CD4-positive, alpha-beta T cell treated with Interleukin-1 beta for 1 hour (primary cell): ENCODE measurements at places on chromosomes 13 and 19.

DNA sequence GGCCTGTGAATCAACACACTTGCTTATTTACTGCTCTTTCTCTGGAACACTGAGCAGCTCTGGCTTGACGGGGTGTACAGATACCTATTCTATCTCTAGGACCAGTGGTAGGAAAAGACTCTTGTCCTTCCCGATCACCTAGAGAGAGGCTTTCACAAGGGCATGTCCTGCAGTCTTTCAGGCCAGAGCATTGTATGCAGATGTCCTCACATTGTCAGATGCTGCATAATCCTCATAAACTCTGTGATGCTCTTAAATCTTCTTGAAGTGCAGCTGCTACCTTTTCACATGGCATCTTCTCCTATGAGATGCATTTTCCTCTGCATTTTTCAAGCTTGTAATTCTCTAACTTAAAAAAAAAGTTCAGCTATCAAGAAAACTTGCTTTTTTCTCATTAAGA, 369.4 kb downstream of the OLFM4 start:
- DNase-seq, result no peak

GRCh38 chr13:30577401-30577852, 40.3 kb upstream of the USPL1 start:
- peak; percentile 53 for DNase-seq

DNA sequence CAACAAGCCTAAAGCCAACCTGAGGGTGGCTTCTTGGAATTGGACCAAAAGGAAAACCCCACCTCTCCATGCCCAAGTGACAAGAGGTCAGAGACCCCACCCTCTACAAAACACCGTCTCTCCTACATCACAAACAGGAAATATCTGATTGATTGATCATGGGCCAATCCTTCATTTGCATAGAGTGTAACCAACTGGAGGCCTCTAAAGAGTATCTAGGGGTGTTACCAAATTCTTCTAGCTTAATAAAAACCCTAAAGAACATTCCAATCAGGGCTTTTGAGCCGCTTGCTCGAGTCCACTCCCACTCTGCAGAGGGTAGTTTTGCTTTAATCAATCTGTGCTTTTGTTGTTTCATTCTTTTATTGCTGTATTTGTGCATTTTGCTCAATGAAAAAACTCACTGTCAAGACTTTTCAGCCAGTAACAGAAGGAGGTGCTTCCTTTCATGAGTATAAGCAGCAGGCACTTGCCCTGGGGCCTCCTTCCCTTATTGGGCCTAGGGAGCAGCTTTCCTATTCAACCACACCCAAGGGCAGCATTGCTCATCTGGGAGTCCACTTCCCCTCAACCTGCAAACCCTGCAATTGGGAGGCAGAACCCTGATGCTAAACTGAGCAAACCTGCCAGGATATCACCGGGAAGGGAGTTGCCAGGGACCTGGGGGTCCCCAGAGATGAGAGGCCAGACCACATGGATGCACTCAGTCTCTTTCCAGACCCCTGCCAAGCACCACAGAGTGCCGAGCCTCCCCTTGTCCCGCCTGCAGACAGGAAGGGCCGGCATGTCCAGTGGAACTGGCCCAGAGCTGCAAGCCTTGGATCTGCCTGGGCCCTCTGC, 154.3 kb upstream of the VSTM2B start:
- no peak for DNase-seq

- DNase-seq, result no peak
These were observed 17.7 kb downstream of the POLRMT start for GRCh38 chr19:615619-616018.

GRCh38 chr19:1767464-1767933, 14.2 kb downstream of the ONECUT3 start:
- peak; percentile 37 for DNase-seq

- no peak for DNase-seq
These were observed 98.2 kb downstream of the ZNF429 start for GRCh38 chr19:21603431-21604231.

DNA sequence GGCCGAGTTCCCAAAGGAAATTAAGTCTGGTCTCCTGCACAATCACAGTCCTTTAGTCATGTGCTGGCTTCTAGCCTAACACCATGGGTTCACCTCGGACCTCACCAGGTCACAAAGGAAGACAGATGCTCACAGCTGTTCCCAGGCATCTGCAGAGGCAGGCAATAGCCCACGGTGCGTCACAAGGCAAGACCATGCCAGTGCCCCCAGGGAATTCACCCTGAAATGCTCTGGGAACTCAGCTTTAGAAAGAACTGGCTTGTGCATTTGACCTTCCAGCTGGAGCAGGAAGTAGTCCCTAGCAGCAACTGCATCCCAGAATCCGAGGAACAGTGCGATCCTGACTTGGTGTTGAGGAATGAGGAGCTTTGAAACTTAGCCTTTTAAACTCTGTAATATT, 96.8 kb upstream of the WASF3 start:
- no peak for DNase-seq

DNA sequence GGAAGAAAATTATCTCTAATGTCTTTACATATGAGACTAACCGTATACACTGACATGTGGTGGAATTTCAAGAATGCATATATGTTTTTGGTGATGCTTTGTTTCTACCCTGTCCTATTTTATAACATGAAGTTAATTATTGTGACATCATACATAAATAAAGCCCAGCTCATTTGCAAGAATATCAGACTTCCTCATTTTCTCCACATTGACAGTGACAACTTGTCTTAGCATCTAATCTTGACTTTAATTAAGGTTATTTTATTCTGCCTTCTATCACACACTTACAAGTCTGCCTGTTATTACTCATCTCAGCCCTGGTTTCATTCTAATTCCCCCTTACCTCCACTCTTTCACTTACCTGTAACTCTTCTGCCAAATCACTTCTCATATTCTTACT, 140.6 kb upstream of the STARD13 start:
- no peak for DNase-seq

GRCh38 chr19:6766357-6767080, 716 bp downstream of the SH2D3A start:
- no peak for DNase-seq

DNA sequence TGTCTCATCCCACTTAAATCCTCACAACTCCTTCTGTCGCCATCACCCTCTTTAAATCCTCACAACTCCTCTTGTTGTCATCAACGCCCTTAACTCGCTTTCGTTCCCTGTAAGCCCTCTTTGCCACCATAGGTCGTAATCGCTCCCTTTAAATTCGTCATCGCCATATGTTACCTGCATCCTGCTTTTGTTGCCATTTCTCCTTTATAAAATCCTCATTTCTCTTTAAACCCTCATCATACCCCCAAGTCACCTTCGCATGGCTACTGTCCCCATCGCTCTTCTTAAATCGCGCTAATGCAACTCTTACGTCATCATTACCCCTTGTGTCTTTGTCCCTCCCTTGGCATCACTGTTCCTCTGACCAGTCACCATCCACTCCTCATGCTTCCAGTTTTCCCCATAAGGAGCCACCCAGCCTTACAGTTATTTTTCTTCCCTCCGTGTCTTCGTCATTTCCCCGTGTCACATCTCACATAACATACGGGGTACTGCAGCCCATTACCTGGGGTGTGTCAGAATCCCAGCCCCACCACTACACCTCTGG, 539 bp downstream of the PLD3 start:
- DNase-seq, result peak; percentile 7

- DNase-seq, result no peak
These were observed 158.5 kb upstream of the KL start for GRCh38 chr13:32857689-32858088.

- DNase-seq, result peak; percentile 6
These were observed 121.9 kb downstream of the DLEU7 start for GRCh38 chr13:50721672-50721992.

GRCh38 chr19:410243-410781, 1.4 kb upstream of the C2CD4C start:
- DNase-seq, result no peak

DNA sequence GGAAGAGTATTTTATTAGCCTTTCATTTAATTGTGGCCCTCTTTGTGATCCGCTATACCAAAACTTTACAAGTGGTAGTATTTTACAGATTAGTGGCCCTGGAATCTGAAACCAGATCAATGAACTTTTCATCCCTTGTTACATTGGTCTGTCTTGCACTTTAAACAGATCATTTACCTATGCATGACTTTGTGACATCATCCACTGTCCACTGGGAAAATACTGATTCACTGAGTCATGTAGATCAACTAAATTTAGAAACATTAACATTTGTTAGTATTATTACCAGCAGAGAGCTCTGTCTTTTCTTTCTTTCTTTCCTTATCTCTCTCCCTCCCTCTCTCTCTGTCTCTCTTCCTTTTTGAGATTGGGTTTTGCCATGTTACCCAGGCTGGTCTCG, 17.5 kb downstream of the PCDH8 start:
- no peak for DNase-seq

GRCh38 chr19:28652765-28653164, 560.2 kb downstream of the UQCRFS1 start:
- DNase-seq, result no peak

GRCh38 chr13:106296723-106297122, 238.7 kb downstream of the EFNB2 start:
- DNase-seq, result no peak

GRCh38 chr19:39180749-39181148, 16.0 kb upstream of the NCCRP1 start:
- DNase-seq, result no peak

DNA sequence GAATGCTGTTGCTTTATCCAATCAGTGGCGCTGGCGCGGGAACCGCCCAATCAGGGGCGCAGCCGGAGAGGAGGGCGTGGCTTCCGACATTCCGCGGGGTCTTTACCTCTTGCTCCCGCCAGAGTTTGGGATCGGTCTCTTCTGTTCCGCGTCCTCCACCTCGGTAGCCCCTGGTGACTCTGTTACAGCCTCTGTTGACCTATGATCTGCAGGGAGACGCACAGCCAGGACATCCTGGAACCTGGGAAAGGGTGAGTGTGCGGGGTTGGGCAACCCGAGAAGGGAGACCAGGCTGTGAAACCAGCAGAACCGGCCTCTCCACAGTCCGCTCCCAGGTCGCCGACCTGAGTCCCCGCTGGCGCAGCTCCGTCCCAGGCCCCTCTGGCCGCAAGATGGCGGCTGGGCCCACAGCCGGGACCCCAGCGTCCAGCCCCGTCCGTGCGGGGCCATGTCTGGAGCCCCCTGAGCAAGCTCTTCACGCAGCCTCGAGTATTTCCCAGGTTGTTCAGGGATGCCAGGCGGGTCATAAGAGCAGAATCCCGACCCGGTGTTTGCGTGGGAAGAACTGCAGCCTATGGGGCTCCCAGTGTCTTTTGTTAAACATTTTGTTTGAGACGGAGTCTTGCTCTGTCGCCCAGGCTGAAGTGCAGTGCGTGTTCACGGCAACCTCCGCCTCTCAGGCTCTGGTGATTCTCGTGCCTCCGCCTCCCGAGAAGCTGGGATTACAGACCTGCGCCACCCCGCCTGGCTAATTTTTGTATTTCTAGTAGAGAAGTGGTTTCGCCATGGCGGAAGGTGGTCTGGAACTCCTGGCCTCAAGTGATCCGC, 4.4 kb upstream of the ZNF681 start:
- peak; percentile 87 for DNase-seq

GRCh38 chr19:11814700-11815035, 595 bp downstream of the ZNF440 start:
- no peak for DNase-seq
